CD14-positive monocyte (primary cell): ENCODE measurements at places on chromosomes 3 and 15.

GRCh38 chr3:27633224-27633545 lies 88.9 kb downstream of the EOMES start:
- no peak for DNase-seq

DNA sequence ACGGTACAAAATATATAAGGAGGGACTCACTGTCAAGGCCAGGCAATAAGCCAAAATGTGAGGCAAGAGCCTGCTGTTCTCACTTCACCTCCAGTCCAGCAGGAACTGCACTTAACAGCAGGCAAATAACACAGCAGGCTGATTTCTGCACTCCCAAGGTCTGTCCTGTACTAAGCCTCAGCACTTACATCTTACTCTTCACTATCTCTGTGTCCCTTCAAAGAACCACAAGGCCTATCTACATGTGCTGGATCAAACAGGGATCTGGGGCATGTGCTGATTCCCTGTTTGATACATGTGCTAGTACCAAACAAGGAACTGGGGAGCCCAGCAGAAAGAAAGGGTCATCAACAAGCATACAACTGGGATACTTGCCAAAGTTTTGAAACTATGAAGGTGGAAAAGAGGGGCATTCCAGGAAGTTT lies 22.2 kb downstream of the UACA start:
- peak; percentile 33 for DNase-seq

DNA sequence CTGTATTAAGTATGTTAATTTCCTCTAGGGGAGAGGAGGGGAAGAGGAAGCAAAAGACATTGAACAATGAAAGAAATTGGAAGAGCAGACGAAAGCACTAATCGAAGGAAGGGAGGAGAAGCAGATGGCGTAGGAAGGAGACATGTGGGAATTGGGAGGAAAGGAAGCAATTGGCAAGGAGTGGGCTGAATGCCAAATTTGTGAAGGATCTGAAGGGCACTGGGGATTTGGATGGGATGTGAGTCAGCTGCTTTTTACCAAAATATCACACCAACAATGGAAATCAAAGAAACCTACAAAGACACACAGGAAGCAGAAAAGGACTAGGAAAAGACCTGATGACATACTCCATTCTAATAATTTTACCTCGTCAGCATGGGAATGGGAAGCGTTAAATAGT lies 1029.8 kb downstream of the ROBO1 start:
- DNase-seq, result no peak

- DNase-seq, result no peak
Measured at GRCh38 chr3:15654127-15654526, 52.6 kb downstream of the BTD start.

- no peak for DNase-seq
Measured at GRCh38 chr3:79081335-79081734, 686.5 kb downstream of the ROBO1 start.

DNA sequence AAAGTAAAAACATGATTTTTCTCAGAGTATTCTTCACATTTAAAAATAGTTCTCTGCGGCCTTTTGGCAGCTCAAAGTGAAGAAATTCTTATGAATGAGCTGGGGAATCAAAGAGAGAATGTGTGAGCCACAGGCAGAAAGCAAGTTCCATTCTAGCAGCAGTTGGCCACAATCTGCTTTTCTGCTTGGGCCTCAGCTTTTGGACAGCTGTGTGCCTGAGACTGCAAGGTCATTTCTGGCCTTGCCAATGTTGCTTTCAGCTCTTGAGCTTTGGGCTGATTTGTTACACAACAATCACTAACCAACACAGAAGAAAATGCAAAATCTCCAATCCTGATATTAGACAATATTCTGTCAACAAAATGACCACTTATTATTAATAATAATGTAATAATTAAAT lies 14.4 kb upstream of the TM4SF4 start:
- DNase-seq, result no peak
